ENCODE measurements at places on chromosomes 2 and 18. TPM values are rescaled to one million over a fixed set of nuclear protein-coding genes. Genes with fewer than 3 reads are reported as not detected.

VWA3B gene
- not detected for total RNA-seq

DNA sequence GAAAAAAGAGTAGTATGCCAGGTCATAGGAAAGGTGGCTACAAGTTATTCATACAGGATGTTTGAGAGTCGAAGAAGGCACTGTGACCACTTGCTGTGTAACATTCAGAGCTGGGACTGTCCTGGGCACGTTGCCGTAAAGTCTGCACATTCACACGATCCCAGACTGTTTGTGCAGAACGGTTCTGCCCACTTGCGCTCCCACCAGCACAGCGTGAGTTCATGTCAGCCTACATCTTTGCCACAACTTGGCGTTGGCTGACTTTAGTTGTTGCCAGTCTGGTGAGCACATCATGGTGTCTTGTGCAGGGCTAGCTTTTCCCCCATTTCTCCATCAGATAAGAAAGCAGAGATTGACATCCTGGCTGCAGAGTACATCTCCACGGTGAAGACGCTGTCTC, 7.0 kb downstream of the ING5 start:
- DNase-seq: no peak

HES6 gene
- total RNA-seq: 52.1 TPM

DNA sequence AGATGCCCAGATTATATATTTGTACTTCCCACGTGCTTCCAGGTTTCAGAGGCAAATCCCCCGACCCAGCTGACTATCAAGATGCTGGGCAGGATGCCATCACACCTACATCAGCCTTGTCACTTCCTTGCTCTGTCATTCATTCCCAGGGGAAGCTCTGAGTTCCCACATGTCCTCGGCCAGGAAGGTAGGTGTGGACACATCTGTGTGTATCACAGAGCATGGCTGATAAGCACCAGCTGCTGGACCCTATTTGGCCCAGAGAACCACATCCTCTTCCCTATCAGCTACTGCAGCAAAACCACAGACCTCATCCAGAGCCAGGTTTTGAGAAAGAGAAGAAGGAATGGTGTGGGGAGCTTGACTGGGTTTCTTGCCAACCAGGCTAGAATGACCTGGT, 31.9 kb upstream of the ITGA6 start:
- no peak for DNase-seq

DNA sequence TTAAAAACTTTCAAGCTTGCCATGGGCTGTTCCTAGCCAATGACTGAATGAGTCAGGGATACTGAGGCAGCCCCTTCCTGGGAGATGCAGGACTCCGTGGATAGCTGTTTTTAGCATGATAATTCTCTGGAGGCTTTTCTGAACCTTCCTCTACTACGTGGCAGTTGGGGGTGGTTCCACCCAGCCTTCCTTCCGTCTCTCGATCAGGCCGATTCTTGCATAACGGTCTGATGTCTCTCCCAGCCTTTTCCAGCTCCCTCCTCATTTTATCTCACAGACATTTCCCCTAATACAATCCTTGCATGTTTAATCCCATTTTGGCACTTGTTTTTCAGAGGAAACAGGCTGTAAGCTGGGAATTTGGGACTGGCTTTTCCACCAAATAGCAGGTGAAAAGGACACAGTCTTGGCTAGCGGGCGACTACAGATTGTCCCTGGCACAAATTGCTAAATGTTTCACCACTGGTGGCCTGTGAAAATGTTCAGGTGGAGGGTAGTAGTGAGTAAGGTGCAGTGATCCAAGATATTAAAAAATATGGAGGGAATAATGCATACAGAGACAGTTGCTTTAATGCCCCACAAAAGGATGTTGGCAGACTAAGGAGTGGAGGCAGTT, 21.0 kb upstream of the CTLA4 start:
- no peak for DNase-seq

- DNase-seq: no peak
These were observed 252.9 kb downstream of the RNF152 start for GRCh38 chr18:61639886-61640285.

GRCh38 chr18:79528846-79529245, 133.1 kb downstream of the NFATC1 start:
- peak; percentile 81 for DNase-seq

- DNase-seq: no peak
These were observed 812.4 kb downstream of the CNTNAP5 start for GRCh38 chr2:124837496-124837895.

DNA sequence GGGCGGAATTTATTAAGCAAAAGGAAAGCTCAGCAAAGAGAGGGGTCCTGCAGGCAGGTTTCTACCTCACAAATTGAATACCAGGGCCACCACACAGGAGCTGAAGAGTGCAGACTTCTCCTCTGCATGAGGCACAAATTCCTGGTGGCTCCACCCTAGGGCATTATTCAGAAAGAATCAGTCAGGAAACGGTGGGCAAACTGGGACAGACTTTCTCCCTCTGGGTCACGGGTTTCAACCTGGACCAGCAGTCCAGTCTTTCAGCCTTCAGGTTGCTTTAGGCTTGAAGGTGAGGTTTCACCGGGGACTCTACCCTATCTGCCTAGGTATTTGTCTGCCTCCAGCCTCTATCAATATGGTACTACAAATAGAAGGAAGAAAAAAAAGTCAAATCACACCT, 41.8 kb downstream of the ACSL3 start:
- DNase-seq: no peak

IL36B gene
- total RNA-seq: not detected

- no peak for DNase-seq
These were observed 341.4 kb downstream of the TNS1 start for GRCh38 chr2:217661378-217661777.

DNA sequence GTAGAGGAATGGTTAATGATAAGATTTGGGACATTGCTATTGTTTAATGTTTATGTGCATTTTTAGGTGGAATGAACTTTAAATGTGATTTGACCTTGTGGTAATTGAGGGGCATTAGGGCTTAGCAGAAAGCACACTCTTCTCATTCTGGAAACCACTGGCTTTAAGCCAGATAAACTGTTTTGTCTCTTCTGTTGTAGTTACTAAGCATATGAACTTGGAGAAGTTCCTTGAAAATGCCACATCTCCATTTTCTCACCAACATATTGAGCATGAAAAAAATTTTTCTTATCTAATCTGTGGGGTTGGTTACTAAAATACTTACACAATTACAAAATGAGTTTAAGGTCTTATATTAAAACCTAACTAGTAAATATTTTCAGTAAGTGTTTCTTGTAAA, 70.8 kb upstream of the FSHR start:
- DNase-seq: no peak

GRCh38 chr2:42041377-42042127, 6.3 kb upstream of the PKDCC start:
- no peak for DNase-seq

CNTNAP5 gene
- total RNA-seq: 0.34 TPM

- no peak for DNase-seq
These were observed 400.7 kb downstream of the NBAS start for GRCh38 chr2:15160201-15160991.

DNA sequence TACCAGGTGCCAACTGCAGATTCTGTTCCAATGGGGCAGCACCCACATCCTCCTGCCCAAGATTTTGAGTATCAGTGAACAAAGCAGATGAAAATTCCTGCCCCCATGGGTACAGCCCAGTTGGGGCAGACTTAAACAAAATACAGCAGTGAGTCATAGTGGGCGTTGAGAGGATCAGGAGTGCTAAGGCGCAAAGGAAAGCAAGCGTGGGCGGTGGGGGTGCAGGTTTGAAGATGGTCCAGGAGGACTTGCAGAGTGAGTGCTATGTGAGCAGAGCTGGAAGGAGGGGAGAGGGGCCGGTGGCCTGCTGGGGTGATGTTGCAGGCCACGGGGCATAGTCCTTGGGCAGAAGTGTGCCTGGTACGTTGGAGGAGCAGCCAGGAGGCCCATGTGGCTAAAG, 24.7 kb downstream of the STEAP3 start:
- no peak for DNase-seq

DNA sequence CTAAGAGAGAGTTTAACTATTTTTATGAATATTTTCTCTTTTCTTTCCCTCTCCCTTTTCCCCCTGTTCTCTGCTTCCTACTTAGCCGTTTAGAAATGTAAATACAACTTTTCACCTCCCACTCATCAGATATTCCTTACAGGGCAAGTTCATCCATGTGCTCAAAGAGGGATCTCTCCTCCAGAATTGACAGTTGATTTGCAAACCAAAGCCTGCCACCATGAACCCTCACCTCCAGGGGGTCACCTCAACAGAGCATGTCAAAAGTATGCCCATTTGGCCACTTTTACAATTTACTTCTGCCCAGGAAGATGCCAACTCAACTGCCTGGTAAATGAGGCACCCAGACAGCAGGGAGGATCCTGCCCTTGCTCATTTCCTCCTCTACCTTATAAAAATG, 149.2 kb upstream of the GYPC start:
- no peak for DNase-seq

DNA sequence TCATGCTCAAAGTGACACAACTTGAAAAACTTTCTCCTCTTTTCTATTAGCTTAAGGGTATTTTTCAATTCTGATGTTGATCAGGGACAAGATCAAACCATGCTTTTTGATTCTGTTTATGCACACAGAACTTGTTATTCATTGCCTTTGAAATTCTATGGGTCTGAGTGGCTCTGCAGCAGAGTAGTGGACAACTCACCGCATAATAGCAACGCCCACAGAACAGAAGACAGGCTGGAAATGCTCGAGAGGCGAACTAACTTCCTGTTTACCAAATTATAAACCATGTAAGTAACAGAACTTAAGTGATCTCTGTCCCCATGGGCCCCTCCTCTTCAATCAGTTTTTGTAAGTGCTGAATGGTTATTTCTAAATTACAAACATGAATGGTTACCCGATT, 131.2 kb downstream of the CBLN2 start:
- DNase-seq: no peak

- no peak for DNase-seq
These were observed 189.3 kb downstream of the HDAC4 start for GRCh38 chr2:239211396-239212094.

SPC25 gene
- 28.6 TPM for total RNA-seq

GRCh38 chr18:75546964-75547363, 119.5 kb upstream of the SMIM21 start:
- peak; percentile 34 for DNase-seq

DNA sequence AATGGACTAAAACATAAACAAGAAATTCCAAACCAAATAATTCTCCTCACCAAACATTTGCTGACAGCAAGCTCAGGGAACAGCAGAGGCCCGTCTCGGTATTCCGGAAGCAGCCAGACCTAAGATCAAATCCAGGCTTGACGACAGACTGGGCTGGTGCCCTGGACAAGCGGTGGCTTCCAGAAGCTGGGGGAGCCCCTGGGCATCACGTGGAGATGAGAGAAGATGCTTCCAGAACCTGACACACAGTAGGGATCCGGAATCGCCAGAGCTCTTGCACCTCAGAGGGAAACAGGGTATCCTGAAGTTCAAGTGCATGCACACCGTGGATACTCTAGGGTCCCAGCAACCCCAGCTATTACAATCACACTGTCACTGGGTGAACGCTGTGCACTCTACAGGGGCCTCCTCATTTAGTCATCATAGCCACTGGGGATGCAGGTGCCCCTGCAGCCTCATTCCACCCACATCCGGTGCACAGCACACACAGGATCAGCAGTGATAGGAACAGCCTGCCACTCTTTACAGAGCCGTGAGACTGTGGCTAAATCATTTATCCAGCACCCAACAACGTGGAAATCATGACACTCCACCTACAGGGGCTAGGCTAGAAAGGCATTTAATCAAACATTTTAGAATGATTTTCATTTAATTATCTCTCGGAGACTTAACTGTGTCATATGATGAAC, 102.6 kb downstream of the HDAC4 start:
- no peak for DNase-seq

All from WTC11 (cell line).